ENCODE measurements at places on chromosomes 3 and 15. TPM values are rescaled to one million over a fixed set of nuclear protein-coding genes. Genes with fewer than 3 reads are reported as not detected.

GRCh38 chr3:37310666-37311050 lies 136.3 kb upstream of the LRRFIP2 start:
- DNase-seq: no peak

DNA sequence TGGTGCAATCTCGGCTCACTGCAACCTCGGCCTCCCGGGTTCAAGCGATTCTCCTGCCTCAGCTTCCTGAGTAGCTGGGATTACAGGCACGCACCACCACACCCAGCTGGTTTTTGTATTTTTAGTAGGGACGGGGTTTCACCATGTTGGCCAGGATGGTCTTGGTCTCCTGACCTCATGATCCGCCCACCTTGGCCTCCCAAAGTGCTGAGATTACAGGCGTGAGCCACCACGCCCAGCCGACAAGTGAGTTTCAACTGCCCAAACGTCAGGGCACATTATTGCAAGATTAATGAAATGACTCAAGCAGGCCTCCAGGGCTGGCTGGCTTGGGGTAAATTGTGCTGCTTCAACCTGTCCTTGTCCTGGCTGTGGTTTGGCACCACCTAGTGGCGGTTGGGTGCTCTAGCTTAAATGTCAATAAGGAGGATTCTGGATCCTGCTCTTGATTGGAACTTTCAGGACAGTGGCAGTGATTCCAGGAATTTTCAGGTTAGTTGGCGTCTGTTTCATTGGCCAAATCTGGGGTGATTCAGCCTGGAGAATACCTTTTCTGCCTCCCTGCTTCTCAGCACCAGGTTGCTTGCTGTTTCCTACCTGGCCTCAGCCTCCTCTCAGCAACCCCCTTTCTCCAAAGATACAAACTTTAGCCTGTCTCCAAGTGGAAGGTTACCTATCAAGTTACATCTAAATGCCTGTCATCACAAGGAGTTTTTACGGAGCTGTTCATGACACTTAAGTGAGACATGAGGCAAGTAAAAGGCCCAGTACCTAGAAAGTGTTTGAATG lies 32.4 kb upstream of the SACM1L start:
- peak; percentile 83 for DNase-seq

DNA sequence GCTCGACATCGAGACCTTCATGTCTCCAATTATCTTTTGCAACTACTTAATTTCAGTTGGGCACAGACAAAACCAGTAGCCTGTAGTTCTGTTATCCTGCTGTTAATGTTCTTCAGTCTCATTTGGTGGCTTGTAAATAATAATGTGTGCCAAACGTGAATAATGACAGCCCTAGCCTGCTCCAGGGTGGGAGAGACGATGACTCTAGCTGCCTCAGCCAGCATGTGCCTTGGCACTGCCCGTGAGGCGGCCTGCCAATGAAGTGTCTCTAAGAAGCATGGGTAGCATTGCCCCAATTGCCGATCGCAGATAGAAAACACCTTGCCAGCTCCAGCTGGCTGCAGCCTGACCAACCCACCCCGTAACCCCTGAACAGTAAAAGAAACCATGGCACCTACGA lies 58.8 kb downstream of the ASB7 start:
- DNase-seq: no peak

DNA sequence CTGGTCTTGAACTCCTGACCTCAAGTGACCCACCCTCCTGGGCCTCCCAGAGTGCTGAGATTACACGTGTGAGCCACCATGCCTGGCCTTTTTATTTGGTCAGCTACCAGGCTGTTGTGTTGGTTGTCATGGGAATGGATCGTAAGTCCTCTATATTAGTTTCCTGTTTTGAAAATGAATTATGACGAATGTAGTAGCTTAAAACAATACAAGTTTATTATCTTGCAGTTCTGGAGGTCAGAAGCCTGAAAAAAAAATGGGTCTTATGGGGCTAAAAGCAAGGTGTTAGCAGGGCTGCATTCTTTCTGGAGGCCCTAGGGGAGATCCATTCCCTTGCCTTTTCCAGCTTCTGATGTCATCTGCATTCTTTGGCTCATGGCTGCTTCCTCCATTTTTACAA lies 25.1 kb upstream of the HERC1 start:
- no peak for DNase-seq

DNA sequence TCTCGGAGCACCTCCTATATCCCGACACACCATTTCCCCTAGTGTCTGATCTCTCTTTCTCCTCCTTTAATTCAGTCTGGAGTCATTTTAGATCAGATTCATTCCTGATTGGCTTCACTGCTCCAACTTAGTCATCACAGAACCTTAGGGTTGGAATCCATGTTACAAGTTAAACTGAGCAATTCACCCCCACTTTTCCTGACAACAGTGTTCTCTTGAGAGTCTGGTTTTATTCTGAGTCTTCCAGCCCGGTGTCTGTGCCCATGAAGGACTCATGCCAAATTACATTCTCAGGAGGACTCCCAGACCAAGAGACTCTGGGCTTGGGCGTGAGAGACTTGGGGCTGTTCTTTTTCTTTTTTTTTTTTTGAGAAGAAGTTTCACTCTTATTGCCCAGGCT lies 57.5 kb downstream of the LPP start:
- DNase-seq: no peak

- no peak for DNase-seq
Observed at GRCh38 chr15:83064859-83065258, 2.2 kb downstream of the BTBD1 start.

EPHB1 gene
- 16.7 TPM for total RNA-seq
